ENCODE measurements at places on chromosomes 13 and 19.

- DNase-seq: no peak
Observed at GRCh38 chr13:114089751-114090400, 42.5 kb downstream of the RASA3 start.

GRCh38 chr13:93279982-93280381 is 53.4 kb downstream of the GPC6 start:
- DNase-seq: no peak

- no peak for DNase-seq
Observed at GRCh38 chr19:20247016-20247683, 80.1 kb downstream of the ZNF486 start.

- no peak for DNase-seq
Observed at GRCh38 chr13:58376349-58376748, 744.8 kb downstream of the PCDH17 start.

- DNase-seq: no peak
Observed at GRCh38 chr13:103451656-103452055, 385.4 kb upstream of the SLC10A2 start.

DNA sequence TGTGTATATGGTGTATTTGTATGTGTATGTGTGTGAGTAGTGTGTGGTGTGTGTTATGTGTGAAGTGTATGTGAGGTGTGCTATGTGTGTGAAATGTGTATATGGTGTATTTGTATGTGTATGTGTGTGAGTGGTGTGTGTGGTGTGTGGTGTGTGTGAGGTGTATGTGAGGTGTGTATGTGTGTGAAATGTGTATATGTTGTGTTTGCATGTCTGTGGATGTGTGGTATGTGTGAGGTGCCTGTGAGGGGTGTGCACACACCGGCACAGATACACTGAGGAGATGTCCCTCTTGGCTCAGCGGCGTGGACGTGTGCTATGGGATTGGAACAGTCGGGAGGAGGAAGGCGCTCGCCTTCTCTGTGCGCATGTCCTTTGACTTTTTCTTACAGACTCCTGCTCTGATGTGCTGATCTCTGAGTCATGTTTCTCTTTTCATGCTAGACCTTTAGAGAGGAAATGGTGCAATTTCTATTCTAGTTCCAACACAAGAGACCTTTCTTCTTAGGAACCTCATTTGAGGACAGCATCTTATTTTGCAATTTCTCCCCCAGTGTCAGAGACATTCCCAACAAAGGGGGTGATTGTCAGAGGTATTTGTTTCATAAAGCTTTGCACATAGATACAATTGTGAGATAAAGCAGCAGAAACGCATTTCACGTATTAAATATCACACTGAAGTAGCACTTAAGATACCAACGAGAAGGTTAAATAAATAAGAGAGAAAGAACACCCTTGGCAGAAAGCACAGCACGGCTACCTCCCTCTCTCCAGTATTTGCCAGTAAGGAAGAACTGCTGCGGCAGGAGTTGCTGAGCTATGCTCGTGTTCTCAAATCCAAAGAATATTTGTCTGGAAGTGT is 11.3 kb upstream of the TNFRSF19 start:
- DNase-seq: peak; percentile 32

GRCh38 chr19:34502582-34503411 is 21.2 kb downstream of the WTIP start:
- DNase-seq: no peak

DNA sequence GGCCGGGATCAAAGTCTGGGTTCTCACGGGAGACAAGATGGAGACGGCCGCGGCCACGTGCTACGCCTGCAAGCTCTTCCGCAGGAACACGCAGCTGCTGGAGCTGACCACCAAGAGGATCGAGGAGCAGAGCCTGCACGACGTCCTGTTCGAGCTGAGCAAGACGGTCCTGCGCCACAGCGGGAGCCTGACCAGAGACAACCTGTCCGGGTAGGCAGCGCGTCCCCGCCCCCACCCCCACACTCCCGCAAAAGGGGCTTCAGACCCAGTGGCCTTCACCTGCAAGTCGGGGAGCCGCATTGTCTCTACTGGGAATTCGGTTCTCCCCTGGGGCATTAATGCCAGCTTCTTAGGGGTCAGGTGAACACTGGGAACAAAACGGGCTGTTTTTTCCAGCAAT is 114.7 kb upstream of the MCF2L start:
- no peak for DNase-seq

DNA sequence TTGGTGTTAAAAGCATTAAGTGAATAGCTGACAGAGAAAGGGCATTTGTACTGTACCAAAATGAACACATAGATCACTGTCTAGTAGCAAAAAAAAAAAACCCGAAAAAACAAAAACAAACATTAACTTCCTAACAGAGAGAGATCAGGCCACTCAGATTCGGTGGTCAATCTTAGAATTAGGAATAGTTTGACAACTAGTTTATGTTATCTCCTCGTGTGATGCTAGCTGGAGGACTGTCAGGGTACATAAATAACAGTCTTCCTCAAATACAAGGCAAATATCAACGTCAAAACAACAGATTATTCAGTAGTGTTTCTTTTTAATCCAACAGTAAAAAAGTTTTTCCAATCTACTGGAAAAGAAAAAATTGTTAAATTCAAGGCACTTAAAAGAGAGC is 1.7 kb downstream of the ZMYM5 start:
- no peak for DNase-seq

- DNase-seq: no peak
Observed at GRCh38 chr19:12913851-12914690, 5.0 kb downstream of the SYCE2 start.

- peak; percentile 60 for DNase-seq
Observed at GRCh38 chr19:17289489-17289888, 7.8 kb downstream of the ANKLE1 start.

DNA sequence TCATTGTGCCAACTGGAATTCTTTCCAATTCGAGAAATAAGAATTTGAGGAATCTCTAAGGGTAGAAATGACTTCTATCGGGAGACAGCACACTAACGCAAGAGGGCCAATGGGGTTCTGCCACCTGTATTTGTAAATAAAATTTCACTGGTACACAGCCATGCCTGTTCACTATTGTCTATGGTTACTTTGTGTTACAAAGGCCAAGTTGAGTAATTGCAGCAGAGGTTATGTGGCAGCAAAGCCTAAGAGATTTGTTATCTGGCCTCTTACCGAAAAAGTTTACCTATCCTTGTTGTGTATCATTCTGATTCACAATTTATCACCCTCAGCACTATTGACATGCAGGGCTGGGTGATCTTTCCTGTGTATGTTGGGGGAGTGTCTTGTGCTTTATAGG is 278.0 kb downstream of the KLF5 start:
- DNase-seq: no peak

GRCh38 chr13:66313413-66313812 is 916.7 kb downstream of the PCDH9 start:
- no peak for DNase-seq

GRCh38 chr13:23365652-23366051 is 67.8 kb downstream of the SACS start:
- no peak for DNase-seq

DNA sequence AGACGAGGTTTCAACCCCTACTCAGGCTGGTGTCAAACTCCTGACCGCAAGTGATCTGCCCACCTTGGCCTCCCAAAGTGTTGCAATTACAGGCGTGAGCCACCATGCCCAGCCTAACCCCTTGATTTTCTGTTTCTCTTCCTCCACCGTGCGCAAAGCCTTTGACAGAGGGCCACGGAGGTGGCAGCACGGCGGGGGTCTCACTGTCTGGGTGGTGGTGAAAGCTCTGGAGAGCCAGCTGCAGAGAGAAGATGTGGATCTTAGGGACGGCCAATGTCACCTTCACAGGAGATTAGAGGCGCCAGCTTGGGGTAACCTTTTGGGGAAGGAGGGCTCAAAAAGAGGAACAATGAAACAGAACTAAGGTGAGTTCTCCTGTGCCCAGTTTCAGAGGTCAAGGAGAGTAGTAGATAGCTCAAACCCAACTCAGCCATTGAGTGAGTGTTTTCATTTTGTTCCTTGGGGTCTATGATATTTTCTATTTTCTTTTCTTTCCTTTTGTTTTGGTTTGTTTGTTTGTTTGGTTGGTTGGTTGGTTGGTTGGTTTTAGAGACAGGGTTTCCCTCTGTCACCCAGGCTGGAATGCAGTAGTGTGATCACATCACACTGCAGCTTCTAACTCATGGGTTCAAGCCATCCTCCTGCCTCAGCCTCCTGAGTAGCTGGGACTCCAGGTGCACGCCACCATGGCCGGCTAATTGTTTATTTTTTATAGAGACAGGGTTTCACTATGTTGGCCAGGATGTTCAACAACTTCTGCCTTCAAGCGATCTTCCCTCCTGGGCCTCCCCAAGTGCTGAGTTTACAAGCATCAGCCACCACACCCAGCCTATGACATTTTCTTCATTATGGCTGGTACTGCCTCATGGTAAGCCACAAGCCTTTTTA is 37.7 kb downstream of the GPR42 start:
- no peak for DNase-seq

DNA sequence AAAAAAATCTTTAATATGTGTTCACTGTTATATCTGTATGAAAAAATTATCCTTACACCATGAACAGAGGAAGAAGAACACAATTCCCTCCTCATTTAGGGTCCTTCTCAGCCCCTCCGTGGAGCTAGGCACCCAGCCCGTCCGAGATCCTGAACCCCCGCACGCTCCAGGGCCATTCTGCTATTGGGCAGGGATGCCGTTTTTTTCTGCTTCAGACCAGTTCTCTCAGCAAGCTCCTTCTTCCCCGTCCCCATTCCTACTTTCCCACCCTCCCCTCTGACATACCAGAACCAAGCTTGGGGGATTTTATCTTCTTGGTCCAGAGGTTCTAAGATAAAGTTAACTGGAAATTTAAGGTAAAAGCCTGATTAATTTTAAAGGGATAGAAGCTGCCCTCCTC is 36.2 kb downstream of the ATP12A start:
- no peak for DNase-seq

DNA sequence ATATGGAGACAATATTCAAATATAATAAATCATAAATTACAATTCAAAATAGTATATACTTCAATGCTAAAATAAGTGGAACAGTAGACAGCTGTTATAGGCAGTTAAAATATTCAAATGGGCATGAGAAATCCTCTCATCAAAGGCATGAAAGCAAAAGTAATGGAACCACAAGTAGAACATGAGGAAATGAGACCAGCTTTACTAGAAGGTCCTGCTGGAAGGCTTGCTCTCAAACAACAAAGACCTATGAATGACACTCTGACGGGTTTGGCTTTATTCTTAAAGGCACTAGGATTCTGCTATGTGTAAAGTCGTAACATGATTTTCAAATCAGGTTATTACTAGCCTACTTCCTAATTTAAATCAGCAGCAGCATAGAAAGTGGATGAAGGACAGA is 148.1 kb downstream of the VWA8 start:
- no peak for DNase-seq

- no peak for DNase-seq
Observed at GRCh38 chr13:29909081-29909730, 58.8 kb upstream of the UBL3 start.

DNA sequence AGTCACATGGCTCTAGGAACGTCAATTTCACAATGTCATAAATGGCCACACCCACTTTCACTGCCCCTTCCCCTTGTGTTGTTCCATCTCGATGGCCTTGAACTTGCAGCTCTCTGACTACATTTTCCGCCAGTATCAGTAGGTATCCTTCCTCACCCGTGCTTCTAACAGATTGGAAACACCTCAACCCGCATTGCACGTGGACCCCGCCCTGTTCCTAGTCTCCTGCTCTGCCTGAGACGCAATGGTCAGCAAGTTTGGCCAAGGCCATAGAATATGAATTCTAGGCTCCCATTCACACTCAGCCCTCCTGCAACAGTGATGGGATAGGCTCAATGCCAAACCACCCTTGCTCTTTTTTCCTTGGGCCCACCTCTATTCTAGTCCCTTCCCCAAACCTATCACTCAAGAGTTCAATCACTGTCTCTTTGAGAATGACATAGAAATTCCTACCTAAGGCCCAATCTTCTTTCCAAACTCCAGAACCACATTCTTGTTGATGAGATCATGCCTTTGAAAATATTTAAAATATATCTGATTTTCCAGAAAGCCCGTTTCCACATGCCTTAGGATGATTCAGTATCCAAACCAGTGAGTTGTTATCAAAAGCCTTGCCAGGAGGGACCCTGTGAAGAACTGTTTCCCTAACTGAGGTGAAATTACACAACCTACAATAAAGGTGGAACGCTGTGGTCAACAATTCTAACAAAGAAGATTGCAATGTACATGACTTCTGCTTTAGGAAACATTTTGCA is 334.6 kb downstream of the MYO16 start:
- no peak for DNase-seq

DNA sequence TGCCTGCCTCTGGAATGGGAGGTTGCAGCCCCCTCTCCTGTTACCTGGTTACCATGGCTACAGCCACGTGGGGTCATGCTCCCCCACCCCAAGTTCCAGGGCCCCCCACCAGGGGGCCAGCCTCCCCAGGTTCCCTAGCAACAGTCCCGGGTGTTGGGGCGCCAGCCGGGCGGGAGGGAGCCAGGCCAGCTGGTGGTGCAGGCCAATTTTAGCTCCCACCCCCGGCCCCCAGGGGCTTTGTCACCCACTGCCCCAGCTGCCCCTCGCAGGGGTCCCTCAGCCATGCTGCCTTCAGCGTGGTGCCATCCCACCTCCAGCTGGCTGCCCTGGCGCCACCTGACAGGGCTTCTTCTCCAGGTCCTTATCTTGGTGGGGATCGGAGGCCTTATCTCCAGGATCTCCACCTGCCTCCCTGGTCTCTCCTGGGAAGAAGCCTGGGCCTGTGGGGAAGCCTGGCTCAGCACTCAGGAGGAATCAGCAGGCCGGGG is 3.0 kb downstream of the MARK4 start:
- no peak for DNase-seq

- no peak for DNase-seq
Observed at GRCh38 chr19:663682-664117, 686 bp upstream of the RNF126 start.

DNA sequence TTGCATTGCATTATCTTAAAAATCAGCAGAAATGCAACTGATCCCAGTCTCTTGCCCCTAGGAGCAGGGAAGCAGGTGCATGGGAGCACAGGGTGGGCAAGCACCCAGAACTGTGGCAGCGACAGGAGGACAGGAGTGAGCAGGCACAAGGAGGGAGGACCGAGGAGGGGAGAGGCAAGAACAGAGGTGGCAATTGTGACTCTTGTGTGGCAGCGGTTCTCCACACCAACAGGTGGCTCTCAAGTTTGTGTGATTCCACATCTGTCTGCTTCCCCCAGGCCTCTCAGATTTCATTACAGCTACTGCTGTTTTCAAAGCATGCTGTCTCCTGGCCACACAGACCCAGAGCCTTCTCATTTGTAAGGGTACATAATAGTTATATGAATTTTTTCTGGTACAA is 108.5 kb downstream of the STK24 start:
- no peak for DNase-seq

- DNase-seq: no peak
Observed at GRCh38 chr13:113672002-113672651, 5.1 kb downstream of the GRK1 start.

- no peak for DNase-seq
Observed at GRCh38 chr19:6822311-6822670, 49.8 kb downstream of the VAV1 start.

- no peak for DNase-seq
Observed at GRCh38 chr13:73141292-73141771, 82.5 kb downstream of the KLF5 start.

- DNase-seq: no peak
Observed at GRCh38 chr13:39509616-39510315, 93.2 kb downstream of the LHFPL6 start.

- DNase-seq: no peak
Observed at GRCh38 chr13:86098511-86098910, 299.3 kb upstream of the SLITRK6 start.

Measured in pulmonary artery endothelial cell (primary cell).